Central memory CD4-positive, alpha-beta T cell (primary cell): ENCODE measurements at places on chromosomes 5 and 9.

DNA sequence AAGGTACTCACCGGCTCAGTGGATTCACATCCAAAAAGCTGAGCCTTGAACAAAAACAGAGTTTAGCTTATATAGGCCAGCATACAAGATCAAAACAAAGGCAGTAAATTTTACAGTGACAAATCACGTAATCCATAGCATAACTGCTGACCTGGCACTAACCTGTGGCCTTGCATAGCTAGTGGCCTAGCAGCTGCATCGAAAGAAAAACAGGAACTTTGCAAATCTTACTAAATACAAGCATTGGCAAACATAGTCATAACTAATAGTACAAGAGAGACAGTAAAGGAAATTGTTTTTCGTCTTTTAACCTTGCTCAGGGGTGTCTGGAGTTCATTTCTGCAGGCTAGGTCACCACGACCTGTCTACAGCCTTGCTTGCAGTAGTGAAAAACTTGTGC lies 4.8 kb downstream of the HSDL2 start:
- no peak for DNase-seq

- no peak for DNase-seq
Observed at GRCh38 chr9:7507026-7507425, 292.6 kb downstream of the DMAC1 start.

GRCh38 chr9:12993466-12993865 lies 218.6 kb downstream of the LURAP1L start:
- DNase-seq = no peak

DNA sequence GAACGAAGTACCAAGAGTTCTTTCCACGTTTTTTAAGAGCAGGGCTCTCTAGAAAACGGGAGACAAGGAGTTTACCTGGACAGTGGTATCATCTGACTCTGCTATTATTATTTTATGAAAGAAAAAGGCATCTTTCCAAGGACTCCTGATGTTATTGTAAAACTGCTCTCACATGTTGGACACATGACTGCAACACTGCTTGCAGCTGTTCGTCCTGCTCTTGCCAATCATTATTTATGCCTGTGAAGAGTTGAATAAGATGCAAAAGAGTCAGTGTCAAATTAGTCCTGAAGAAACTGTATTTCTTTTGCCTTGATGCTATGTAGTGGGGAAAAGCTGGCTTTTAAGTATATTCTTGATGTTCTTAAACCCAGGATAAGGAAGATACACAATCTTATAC lies 284.5 kb upstream of the PTGER4 start:
- no peak for DNase-seq

- no peak for DNase-seq
Observed at GRCh38 chr5:42825422-42826148, 13.9 kb upstream of the SELENOP start.

GRCh38 chr5:43619380-43619779 lies 16.4 kb downstream of the NNT start:
- DNase-seq = no peak

DNA sequence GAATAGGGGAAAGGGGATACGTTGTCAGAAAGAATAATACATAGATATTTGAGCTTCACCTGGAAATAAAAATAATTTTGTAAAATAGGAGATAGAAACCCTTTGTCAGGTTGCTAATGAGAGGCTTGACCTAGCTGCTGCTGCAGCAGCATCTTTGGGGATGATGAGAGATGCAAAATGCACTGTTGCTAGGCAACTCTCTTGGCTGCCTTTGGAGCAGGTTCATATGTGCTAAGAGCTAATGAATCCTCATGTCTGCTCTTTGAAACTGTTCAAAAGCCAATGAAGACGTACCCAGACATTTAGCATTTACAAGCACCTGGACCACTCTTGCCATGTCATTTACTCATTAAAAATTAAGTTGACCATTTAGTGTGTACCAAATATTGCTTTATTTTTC lies 121.7 kb downstream of the FOCAD start:
- DNase-seq = no peak

GRCh38 chr9:128340691-128341434 lies 536 bp downstream of the SLC27A4 start:
- DNase-seq = no peak

DNA sequence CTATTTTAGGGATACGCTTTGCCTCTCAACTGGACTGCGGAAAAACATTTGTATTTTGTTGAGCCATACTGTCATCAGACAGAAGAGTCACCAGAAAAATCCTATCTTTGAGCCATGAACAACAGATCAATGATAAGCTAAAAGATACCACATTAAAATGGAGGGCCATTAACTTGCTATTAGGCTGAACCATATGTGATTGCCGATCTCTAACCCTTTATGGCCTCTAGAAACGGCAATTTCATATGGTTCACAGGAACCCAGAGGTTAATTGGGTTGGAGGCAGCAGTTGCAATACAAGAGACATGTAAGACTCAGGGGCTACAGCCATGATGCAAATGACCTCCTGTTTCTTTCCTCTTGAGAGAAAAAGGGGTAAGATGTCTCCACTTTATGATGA lies 69.8 kb downstream of the MYO10 start:
- DNase-seq = no peak

- DNase-seq = no peak
Observed at GRCh38 chr5:52204310-52204709, 583.4 kb upstream of the ITGA1 start.

GRCh38 chr5:32187675-32188074 lies 13.6 kb upstream of the GOLPH3 start:
- no peak for DNase-seq
